ENCODE measurements at places on chromosomes 2 and 18.

DNA sequence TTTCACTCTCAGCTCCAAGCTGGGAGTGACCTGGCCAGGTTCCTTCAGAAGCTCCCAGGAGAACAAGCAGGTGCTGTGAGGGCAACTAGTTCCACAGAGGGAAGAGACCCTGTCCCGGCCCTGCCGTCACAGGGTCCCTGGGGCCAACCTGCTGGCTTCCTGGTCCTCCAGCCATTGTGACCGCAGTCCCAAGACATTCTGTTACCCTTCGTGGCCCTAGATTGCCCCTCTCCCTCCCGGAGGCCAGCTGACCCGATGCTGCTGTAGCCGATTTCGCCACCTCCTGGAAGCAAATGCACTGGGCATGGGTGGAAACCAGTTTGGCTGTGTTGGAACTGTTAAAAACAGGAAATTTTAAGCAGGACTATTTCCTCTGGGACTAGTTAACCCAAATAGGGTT lies 55.4 kb downstream of the EPAS1 start:
- H3K4me1 ChIP-seq = no peaks in the 10 kb centered on the region
- H3K4me3 ChIP-seq = no peak overlapping the region
- no peaks in the 10 kb centered on the region for H3K36me3 ChIP-seq
- peaks cover 3% of the 10 kb centered on the region for H3K27me3 ChIP-seq
- no peak for DNase-seq

DNA sequence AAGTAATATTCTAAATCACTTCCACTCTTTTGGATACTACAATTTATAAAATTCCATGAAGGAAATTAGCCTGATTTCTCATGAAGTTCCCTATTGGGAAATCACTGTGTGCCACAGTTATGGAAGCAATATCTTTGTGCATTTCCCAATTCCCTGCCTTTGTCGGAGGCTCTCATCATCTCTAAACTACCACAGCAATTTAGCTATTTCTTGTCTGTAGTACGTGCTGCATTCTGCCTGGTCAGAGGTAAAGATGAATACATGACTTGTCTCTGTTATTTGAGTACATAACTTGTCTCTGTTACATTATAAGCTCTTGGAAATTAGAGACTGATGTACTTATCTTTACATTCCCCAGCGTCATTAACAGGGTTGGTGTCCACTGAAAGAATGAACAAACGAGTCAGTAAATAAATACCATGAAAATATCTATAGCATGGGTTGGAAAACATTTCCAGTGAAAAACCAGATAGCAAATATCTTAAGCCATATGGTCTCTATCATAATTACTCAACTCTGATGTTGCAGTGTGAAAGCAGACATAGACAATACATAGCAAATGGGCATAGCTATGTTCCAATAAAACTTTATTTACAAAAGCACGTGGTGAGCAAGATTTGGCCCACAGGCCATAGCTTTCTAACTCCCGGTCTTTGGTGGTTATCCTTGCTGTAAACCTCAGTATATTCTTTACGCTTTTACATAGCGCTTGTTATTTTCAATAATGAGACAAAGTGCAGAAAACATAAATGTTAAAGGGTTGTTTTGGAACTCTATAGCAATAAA lies 78.8 kb downstream of the BCL2 start:
- H3K27ac ChIP-seq = no peak overlapping the region
- H3K36me3 ChIP-seq = no peaks in the 10 kb centered on the region
- DNase-seq = no peak

- no peak overlapping the region for H3K4me3 ChIP-seq
- H3K4me1 ChIP-seq = peaks cover 6% of the 10 kb centered on the region
- no peak overlapping the region for H3K27ac ChIP-seq
- no peak for DNase-seq
- H3K36me3 ChIP-seq = no peaks in the 10 kb centered on the region
- H3K27me3 ChIP-seq = no peaks in the 10 kb centered on the region
Observed at GRCh38 chr2:202009019-202009481, 24.6 kb upstream of the FZD7 start.

GRCh38 chr2:72138011-72138881 lies 9.4 kb downstream of the CYP26B1 start:
- no peaks in the 10 kb centered on the region for H3K36me3 ChIP-seq
- H3K4me3 ChIP-seq = no peak overlapping the region
- H3K27me3 ChIP-seq = peaks cover 52% of the 10 kb centered on the region
- no peak overlapping the region for H3K27ac ChIP-seq

DNA sequence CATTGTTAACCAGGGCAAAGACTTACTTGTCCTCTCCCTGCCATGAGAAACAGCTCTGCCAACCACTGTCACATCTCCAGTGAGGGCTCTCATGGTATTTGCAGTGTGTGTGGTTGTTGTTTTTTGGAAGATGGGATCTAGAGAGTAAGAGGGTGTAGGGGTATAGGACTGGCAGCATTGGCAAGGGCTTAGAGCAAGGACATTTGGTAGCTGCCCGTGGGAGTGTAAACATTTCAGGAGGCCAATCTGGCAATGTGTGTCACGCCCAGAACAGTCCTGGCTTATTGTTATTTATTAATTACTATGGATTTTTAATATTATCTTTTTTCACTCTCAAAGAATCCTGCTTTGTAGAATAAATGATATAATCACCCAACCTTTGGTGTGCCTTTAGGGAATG lies 90.5 kb downstream of the TMEM17 start:
- peaks cover 11% of the 10 kb centered on the region for H3K4me1 ChIP-seq
- H3K4me3 ChIP-seq = no peak overlapping the region
- no peaks in the 10 kb centered on the region for H3K27me3 ChIP-seq
- no peaks in the 10 kb centered on the region for H3K36me3 ChIP-seq
- no peak for DNase-seq
- no peak overlapping the region for H3K27ac ChIP-seq

DNA sequence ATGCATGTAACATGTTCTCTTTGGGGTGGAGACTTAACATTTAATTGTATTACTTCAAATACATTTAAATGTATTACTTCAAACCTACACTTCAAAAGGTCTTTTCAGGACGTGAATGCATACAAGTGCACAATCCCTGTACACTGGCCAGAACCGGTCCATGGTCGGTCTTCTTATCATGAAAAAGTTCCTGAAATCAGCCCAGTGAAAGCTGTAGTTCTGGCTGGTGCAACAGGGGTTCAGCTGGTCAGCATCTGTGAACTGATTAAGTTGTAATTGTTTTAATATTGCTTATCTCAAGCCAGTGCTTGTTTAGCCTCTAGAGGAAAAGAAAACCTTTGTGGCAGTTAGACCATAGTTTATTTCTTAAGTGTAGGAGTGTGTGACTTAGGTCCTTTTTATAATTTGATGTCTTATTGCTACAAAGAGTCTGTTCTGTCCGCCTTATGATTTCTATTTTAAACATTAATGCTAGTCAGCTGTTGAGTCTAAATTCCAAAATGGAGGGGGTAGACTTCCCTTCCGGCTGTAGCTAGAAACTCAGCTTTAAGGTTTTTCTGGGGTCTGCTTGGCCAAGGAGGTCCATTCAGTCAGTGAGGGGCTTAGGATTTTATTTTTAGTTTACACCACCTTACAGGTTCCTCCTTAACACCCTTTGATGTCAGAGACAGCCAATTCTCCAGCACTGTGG lies 768 bp upstream of the CYBRD1 start:
- no peaks in the 10 kb centered on the region for H3K4me1 ChIP-seq
- peaks cover 33% of the 10 kb centered on the region for H3K27me3 ChIP-seq
- peak overlapping the region; percentile 83 for H3K4me3 ChIP-seq
- no peak overlapping the region for H3K27ac ChIP-seq

DNA sequence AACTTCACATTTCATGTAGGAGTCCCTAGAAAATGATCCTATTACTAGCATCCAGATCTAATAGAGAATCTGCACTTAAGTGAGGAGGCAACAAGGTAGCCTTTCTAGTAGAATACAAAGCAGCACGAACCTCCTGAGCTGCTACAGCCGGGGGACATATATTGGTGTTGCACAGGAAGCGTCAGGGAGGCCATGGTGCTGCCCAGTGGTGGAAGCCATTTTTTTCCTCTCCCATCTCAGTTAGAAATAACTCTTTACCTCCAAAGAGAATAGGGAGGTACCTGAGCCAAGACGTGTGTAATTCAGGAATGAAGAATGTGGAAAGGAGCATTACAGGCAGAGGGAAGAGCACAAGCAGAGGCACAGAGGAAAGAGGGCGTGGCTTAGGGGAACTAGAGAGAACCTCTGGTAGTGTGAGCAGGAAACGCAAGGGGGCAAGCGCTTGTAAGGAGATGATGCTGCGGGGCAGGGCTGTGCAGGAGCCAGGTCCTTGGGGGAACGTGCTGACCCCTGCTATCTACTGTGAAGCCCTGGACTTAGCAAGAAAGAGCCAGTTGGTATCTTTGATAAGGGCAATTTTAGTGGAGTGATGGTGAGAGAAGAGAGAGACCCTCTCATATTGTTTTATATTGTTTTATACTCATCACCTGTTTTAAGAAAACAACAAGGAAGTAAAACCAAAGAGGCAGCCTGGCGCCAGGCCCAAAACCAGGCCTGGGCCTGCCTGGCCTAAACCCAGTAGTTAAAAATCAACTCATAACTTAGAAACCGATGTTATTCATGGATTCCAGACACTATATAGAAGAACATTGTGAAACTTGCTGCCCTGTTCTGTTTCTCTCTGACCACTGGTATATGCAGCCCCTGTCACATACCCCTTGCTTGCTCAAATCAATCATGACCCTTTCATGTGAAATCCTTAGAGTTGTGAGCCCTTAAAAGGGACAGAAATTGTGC lies 50.0 kb upstream of the TTC39C start:
- H3K27me3 ChIP-seq = no peaks in the 10 kb centered on the region
- no peak overlapping the region for H3K4me3 ChIP-seq
- no peak for DNase-seq
- no peaks in the 10 kb centered on the region for H3K4me1 ChIP-seq

DNA sequence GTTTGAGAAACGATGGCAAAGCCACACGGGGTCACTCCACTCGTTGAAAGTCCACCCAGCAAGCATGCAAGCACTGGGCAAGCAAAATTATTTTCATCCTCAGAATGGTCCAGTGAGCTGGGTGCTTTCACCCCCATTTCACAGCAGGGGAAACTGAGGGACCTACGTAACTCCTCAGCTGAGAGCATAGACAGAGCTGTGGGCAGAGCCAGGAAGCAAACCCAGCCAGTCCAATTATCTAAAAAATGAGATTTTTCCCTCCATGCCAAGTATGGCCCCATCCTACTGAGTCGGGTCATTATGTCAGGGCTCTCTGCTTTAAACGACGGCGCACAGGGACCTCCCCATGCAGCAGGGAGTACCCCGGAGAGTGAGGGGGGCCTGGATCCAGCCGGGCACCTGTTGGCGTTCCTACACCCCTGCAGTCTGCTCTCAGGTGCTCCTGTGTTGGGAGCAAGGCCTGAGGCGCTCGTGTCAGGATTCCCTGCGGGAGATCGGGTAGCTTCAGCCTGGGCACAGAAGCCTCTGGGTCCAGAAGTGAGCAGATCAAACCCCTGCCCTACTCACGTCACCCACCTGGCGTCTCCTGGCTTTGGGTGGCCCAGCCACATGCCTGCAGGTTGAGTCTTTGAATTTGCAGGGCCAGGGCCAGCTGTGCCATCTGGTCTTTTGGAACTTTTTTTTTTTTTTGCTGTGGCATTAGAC lies 17.3 kb downstream of the TWIST2 start:
- no peaks in the 10 kb centered on the region for H3K27me3 ChIP-seq
- no peaks in the 10 kb centered on the region for H3K36me3 ChIP-seq

DNA sequence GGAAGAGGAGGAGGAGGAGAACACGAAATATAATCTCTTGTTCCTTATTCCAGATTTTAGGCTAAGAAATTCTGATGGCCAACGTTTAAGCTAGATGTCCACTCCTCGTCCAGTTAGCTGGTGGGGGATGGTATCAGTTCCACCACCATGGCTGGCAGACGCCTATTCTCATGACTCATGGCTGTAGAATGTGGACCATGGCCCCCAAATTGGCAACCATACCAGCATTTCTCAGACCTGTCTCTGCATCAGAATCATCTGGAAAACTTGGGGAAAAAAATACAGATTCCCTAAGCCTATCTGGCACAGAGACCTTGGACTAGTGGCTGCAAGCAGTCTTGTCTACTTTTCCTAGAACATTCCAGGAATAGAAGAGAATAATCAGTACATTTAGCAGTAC lies 267.7 kb upstream of the SIX2 start:
- peaks cover 4% of the 10 kb centered on the region for H3K4me1 ChIP-seq
- no peaks in the 10 kb centered on the region for H3K36me3 ChIP-seq
- H3K27me3 ChIP-seq = peaks cover 20% of the 10 kb centered on the region
- DNase-seq = no peak
- H3K27ac ChIP-seq = no peak overlapping the region

- no peaks in the 10 kb centered on the region for H3K27me3 ChIP-seq
- no peaks in the 10 kb centered on the region for H3K4me1 ChIP-seq
- H3K4me3 ChIP-seq = no peak overlapping the region
Observed at GRCh38 chr2:239278941-239279365, 121.9 kb downstream of the HDAC4 start.

GRCh38 chr2:190938771-190939335 lies 58.2 kb downstream of the GLS start:
- no peaks in the 10 kb centered on the region for H3K27me3 ChIP-seq
- no peak for DNase-seq
- no peak overlapping the region for H3K27ac ChIP-seq

- peak within 1 kb of the TSS; percentile 95 for H3K27ac ChIP-seq
- H3K4me1 ChIP-seq = no peaks in the 10 kb centered on the region
- no peaks in the 10 kb centered on the region for H3K27me3 ChIP-seq
- H3K36me3 ChIP-seq = no peaks in the 10 kb centered on the region
Observed at GRCh38 chr2:119759451-119760236, at the start of gene PTPN4. PTPN4 (plus strand) TSS chr2:119759922; CDS start chr2:119809854, 49,932 bp downstream.

DNA sequence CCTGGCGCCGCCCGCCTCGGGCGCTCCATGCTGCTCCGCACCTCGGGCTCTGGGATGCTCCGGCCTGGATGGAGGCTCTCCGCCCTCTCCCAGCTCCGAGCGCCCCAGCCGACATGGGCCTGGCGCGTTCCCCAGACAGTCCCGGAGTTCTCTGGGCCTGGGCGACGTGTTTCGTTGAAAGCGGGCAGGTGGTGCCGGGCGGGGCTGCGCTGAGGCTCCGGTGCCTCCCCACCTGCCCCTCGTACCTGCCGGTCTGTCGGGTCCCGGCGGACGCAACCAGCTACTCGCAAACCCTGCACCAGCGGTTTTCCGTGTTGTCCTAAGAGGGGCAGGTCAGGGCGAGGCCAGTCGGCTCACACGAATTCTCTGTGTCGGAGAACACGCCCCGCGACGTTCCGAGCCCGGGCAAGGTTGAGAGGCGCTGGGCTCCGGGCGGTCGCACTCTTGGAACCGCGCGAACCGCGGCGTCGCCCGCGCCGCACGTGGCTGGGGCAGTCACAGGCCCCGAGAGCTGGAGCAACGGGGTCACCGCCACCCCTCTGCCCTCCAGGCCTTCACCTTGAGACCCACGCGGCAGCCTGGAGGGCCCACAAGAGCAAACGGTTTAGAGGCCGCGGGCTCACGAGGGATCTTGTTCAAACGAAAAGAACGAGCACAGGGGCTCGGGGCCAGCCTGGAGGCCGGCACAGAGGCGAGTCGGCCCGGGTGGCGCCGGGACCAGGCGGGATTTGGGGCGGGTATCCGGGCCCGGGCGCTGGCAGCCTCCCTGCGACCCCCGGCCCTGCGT lies 4.2 kb upstream of the SIX2 start:
- no peak overlapping the region for H3K27ac ChIP-seq
- H3K36me3 ChIP-seq = no peaks in the 10 kb centered on the region
- DNase-seq = peak; percentile 80
- H3K4me3 ChIP-seq = peak overlapping the region; percentile 69

- no peaks in the 10 kb centered on the region for H3K36me3 ChIP-seq
- no peaks in the 10 kb centered on the region for H3K27me3 ChIP-seq
- no peaks in the 10 kb centered on the region for H3K4me1 ChIP-seq
- H3K4me3 ChIP-seq = no peak overlapping the region
- DNase-seq = no peak
Observed at GRCh38 chr18:46196627-46197243, 92.5 kb downstream of the HAUS1 start.

GRCh38 chr2:15971351-15971750 lies 31.0 kb downstream of the MYCN start:
- peak; percentile 40 for DNase-seq
- H3K27me3 ChIP-seq = no peaks in the 10 kb centered on the region
- peaks cover 9% of the 10 kb centered on the region for H3K4me1 ChIP-seq
- H3K36me3 ChIP-seq = no peaks in the 10 kb centered on the region
- H3K4me3 ChIP-seq = no peak overlapping the region
- no peak overlapping the region for H3K27ac ChIP-seq
